ENCODE measurements at places on chromosomes 6 and 20.

- DNase-seq, result no peak
Observed at GRCh38 chr20:10282979-10283456, 64.4 kb downstream of the SNAP25 start.

- no peak for DNase-seq
Observed at GRCh38 chr6:42316981-42317380, 99.3 kb upstream of the MRPS10 start.

DNA sequence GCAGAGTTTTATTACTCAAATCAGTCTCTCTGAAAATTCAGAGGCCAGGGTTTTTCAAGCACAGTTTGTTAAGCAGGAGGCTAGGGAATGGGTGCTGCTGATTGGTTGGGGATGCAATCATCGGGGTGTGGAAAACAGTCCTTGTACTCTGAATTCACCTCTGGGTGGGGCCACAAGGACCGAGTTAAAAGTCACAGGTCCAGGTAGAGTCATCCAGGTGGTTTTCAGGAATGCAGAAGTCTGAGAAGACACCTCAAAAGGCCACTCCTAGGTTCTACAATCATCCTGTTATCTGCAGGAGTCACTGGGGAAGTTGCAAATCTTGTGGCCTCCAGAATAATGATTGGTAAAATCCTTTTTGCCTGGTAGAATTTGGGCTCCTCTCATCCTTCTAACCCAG is 371.2 kb upstream of the SULF2 start:
- DNase-seq, result no peak

GRCh38 chr6:135703007-135703406 is 148.5 kb upstream of the PDE7B start:
- no peak for DNase-seq

DNA sequence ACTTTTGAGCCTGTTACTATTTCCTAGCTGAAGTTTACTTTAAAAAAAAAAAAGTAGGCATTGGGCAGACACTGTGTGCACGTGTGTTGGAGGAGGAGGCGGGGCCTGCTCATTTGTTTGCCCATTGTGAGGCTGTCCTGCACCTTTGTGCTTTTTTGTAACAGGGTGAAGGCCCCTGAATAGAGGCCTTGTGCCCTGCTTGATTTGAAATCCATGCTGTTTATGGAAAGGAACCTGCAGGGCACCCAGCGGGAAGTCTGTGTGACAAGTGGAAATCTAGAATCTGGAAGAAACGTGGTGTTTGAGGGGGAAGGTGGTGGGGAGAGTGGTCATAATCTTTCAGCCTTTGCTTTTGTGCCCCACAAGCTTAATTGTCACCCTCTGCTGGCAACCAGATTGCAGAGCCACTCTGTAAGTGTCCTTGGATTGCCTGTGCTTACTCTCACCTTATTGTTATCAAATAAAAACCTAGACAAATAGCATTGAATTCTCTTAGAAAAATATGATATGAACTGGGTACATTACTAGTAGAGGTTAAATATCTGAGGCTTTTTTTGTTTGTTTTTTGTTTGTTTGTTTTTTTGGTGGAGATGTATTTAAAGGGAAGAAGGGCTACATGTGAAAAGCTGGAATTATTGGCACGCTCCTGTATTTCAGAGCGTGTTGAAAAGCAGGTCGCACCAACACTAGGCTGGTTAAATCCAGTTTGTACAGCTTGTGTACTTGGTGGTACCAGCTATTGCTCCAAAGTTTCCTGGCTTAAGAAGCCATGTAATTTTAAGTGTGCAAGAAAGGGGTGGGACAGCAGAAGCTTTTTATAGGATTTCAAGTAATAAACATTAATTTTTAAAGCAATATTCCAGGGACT is 156.3 kb downstream of the ARID1B start:
- no peak for DNase-seq

DNA sequence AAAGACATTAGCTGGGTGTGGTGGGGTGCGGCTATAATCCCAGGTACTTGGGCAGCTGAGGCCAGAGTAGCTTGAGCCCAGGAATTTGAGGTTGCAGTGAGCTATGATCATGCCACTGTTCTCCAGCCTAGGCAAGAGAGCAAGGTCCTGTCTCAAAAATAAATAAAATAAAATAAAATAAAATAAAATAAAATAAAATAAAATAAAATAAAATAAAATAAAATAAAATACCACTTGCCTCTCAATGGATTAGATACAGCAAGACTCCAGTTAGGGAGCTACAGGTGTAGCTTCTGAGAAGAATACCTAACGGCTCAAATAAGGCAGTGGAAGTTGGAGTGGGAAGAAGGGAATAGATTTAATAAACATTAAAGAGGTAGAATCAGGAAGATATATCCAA is 13.7 kb upstream of the PAK5 start:
- DNase-seq, result no peak

- DNase-seq, result peak; percentile 9
Observed at GRCh38 chr6:170516783-170517616, 36.1 kb downstream of the PSMB1 start.

DNA sequence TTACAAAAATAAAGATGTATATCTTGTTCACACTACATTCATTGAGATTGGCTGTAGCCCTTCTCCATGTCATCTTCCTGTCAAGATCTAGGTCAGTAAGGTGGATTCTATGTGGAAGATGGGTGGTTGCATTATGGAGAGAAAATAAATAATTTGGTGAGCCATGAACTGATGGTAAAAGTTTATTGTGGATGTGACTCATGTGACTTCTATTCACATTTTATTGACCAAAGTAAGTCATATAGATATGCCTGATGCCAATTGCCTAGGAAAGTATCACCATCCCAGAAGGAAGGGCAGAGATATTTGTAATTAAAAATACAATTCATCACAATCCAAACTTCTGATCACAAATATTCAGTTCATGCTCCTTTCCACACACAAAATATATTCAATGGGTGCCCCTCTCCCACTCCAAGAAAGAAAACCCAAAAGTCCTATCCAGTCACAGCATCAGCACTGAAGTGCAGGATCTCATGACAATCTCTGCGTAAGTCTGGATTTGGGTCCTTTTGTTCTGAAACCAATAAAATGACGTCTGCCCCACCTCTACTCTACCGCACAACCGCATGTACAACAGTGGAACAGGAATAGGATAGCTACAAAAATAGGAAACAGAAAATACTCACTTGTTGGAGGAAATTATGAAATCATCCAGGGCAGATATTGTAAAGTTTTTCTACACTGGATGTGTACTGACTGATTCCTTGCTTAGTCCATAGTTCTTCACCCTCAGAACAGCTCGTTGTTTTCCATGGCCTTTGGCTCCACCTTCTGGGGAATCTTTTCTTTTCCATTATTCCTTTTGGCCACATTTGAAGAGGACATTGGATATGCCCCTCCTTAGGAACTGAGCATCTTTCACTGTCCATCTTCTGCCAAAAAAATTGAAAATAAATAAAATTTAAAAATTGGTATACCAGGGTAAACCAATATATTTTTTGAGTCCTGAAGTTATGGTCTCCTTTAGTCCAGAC is 16.1 kb upstream of the SLC17A3 start:
- no peak for DNase-seq

DNA sequence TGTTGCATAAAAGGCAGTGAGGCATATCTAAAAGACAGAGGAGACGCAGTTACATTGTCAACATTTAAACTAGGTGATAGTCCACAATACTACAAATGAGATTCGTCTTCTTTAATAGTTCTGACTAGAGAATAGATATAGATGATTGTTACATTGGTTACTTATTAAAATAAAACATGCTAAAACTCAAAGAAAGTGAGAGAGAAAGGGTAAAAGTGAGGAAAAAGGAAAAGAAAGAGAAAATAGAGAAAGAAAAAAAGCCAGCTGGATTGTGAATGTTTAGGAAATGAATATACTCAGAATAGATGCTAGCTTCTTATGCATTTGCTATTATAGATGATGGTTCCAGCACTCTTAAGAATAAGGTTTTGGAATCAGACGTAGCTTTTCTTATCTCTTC is 27.7 kb upstream of the FAM162B start:
- no peak for DNase-seq

DNA sequence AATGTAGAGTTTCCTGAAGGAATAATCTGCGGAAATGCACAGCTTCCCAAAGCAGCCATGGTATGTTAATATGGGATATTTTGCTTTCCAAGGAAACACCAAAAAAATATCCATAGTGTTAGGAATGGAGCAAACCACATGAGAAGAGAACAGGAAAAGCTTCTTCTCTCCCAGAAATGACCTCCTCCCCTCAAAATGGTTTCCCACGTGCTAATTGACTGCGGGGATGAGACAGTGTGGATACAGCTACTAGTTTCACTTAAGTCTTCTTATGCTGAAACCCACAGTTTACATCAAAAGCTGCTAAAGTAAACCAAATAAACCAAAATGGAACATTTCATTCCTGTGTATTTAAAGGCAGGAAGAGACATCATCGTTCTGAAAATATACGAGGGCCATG is 69.4 kb downstream of the FYN start:
- DNase-seq, result no peak

DNA sequence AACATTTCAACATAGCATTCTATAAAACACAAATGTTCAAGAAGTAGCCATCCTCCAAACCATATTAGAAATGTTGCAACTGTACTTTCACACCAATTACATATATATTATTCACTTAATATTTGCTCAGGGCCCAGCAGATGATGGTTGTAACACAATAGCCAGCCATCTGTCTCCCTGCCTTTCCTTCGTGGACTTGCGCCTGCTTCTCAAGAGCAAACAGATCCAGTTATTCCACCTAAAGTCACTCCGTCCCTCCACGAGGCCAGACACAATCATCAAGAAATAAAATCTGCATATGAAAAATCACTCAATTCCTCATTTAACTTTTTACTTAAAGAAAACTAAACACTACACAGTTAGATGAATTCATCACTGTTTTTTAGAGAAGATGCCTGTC is 160.4 kb downstream of the RALGAPA2 start:
- no peak for DNase-seq

DNA sequence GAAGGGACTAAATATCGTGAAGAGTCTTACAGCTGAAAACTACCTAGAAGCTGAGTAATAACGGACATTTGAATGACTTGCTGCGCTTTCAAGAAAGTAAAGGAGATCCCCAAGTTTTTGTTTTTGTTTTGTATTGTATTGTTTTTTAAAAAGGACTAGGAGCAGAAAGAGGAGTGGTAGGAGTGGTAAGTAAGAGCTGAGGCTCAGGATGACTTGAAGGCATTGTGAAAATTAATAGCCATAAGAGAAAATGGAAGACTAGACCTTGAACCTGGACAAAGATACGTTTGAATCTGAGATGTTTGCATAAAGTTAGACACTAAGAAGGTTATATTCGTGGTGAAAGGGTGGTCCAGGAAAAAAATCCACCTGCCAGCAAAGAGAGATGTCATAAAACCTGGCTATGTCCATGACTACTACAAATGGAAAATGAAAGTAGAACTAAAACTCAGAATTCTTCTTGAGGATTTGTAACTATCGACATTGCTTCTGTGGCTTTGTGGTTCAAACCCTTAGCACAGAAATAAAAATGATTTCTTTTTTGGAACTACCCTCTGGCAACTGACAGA is 824.8 kb upstream of the FLRT3 start:
- no peak for DNase-seq

DNA sequence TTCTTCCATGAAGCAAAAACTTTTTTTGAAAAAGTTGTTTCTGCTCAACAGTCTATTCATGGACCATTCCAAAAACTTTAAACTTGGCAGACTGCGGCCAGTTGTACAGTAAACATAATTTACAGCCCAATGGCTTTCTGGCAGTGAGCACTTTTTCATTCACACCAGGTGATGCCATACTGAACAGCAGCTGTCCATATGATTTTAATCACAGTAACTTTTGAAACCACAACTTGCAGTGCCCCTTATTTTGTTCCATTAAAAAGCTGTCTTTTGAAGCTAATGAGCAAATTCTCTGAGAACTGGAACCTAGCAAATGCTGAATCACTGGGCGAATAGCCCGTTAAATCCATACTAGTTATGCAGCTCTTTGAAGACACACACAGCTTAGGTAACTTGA is 576.6 kb downstream of the PTPRT start:
- DNase-seq, result no peak

- no peak for DNase-seq
Observed at GRCh38 chr6:41155132-41155805, 1.1 kb upstream of the TREML1 start.

DNA sequence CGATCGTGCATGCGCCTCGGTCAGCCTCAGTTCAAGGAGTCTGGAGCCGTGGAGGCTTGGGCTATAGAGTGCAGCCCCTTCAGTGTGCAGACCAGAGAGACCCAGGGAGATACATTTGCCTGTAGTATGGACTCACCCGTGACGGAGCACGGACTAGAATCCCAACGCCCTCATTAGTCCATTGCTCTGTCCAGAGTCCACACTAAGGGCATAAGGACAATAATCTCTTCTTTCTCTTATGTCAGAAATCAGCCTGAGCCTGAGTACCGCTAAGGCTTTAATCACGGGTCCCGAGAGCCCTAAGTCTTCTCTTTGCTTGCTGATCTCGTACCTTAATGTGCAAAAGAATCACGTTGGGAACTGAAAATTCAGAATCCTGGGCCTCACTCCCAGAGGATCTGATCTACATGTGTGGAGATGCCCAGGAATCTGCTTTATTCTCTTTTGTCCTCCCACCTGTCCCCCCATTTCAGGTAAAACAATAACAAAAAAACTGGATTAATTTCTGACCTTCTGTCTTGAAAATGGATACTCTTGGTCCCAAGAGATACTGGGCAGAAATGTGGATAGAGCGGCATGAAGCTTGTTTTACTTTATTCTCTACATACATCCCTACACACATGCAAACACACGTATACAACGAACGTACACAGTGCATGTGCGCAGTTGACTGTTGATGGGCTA is 671 bp downstream of the BPHL start:
- DNase-seq, result no peak

GRCh38 chr20:9070304-9070703 is 1.4 kb downstream of the PLCB4 start:
- DNase-seq, result no peak

GRCh38 chr20:51249215-51249614 is 226.3 kb upstream of the KCNG1 start:
- no peak for DNase-seq

DNA sequence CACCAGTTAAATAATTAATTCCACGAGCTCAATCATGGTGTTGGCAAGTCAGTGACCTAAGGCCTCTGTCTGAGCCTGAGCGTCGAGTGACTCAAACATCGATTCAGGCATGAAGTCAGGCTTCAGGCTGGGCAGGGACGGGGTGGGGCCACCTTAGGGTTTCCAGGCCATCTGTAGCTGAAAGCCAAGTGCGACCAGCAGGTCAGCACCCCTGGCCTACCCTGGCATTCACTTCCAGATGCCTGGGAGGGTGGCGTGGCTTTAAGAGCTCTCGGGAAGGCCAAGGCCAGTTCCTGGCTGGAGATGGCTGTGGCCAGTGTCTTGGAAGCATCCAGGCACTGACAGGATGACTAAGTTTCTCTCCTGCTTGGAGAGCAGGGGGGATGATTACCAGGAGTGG is 113.4 kb downstream of the DACT2 start:
- DNase-seq, result no peak
